ENCODE measurements at places on chromosomes 5 and 9.

- peak; percentile 51 for DNase-seq
Measured at GRCh38 chr5:91311697-91312501, 71.2 kb downstream of the ARRDC3 start.

- DNase-seq = no peak
Measured at GRCh38 chr5:1231354-1231905, 6.2 kb downstream of the SLC6A18 start.

- DNase-seq = no peak
Measured at GRCh38 chr5:56612353-56612752, 203.0 kb upstream of the MAP3K1 start.

DNA sequence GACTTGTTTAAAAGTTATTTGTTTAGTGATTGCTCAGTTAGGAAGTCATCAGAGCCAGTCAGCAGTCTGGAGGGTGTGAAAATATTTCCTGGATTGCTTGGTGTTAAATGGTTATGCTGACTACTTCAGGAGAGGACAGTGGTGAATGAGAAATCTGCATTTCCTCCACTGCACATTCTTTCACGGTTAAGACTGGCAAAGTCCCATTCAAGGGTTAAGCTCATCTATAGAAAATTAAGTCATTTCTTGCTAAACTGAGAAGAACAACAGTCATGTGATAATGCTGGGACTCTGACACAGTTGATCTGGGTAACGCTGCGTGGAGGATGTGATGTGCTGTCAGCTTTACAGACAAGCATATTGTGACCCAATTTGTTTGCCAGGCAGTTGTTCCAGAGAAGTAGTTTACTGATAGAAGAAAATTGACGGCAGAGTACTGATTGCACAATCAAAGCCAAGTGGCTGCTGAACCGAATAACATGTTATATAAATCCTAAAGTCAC lies 80.4 kb downstream of the GRAMD2B start:
- DNase-seq = no peak

DNA sequence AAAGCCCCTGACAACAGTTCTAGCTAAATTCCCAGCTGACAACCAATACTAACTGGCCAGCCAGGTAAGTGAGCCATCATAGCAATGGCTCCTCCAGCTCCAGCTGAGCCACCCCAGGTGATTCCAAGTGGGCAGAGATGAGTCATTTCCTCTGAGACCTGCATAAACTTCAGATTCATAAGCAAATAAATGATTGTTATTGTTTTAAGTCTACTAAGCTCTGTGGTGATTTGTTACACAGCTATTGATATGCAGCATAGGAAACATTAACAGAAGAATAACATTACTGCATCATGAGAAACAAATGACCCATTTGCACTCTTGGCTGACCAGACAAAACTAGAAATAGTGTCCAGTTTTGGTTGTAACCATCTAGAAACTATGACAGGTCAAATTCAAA lies 60.3 kb downstream of the TTC39B start:
- no peak for DNase-seq

- no peak for DNase-seq
Measured at GRCh38 chr9:13070612-13071595, 208.6 kb downstream of the MPDZ start.

DNA sequence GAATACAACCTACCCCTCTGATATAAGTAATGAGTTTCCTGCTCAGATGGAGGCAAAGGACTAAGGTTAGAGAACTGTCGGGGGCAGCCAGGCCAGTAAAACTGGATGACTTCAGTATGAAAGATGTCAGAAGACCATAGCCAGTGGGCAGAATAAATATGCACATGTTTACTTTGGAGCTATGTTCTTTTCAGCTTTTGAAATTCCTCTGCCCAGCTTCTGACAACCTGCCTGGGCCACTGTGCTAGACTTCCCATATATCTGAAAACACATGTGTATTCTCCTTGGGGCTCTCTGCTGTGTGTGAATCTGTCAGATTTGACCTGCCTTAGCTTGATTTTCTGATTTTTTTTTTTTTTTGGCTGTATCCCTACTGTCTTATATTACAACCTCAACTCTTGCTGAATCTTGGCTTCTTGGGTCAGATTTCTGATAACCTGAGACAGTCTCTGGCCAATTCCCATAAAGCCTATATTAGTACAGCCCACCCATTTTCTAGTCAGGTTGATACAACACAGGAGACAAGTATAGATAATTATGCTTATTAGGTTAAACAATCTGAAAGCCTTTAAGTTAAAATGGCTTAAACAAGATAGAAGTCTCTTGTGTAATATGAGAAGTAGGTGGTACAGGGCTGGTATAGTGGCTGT lies 76.6 kb upstream of the PRLR start:
- DNase-seq = no peak

DNA sequence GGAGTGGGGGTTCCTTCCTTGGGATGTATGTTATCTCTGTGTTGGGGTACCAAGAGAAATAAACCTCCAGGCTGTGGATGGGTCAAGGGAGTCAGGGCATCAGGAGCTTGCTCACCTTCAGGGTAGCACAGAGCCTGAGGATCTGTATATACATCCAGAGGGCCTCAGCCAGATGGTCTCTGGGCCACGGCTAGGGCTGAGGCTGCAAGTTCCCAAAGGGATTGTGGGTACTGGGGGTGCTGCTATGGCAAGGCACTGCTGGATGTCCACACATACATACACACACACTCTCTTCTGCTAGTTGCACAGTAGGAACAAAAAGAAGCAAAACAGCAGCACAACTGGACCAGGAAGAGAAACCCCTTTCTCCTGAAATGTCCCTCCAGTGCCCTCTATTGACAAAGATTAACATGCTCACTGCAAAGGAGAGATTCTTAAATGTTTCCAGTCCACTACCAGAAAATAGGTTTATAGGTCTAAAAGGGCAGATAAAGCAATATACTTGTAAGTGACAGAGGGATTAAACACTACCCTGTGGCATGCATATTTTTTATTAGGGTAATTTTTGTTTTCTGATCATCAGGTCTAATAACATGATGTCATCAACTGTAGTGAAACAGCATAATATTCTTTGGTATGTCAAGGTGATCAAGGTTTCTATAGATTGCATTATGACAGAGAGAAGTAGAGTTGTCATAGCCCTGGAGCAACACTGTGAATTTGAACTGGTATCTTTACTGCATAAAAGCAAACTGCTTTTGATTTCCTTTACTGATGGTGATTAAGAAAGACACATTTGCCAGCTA lies 56.3 kb upstream of the KCNN2 start:
- DNase-seq = no peak

GRCh38 chr5:168992687-168993086 lies 308.3 kb downstream of the SLIT3 start:
- no peak for DNase-seq

DNA sequence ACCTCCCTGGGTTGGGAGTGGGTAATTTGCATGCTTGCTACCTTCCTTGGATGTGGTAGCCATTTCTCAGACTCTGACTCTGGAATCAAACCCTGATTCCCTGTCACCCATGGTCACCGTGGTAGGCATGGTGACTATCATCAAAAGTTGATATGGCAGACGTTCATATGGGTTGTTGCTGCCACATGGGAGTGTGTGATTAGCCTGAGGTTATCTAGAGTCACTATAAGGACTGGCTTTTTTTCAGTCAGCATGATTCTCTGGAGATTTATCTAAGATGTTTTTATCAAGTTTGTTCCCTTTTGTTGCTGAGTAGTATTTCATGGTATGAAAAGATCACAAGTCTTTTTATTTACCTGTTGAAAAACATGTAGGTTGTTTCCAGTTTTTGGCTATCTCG lies 7.0 kb downstream of the RCL1 start:
- no peak for DNase-seq

DNA sequence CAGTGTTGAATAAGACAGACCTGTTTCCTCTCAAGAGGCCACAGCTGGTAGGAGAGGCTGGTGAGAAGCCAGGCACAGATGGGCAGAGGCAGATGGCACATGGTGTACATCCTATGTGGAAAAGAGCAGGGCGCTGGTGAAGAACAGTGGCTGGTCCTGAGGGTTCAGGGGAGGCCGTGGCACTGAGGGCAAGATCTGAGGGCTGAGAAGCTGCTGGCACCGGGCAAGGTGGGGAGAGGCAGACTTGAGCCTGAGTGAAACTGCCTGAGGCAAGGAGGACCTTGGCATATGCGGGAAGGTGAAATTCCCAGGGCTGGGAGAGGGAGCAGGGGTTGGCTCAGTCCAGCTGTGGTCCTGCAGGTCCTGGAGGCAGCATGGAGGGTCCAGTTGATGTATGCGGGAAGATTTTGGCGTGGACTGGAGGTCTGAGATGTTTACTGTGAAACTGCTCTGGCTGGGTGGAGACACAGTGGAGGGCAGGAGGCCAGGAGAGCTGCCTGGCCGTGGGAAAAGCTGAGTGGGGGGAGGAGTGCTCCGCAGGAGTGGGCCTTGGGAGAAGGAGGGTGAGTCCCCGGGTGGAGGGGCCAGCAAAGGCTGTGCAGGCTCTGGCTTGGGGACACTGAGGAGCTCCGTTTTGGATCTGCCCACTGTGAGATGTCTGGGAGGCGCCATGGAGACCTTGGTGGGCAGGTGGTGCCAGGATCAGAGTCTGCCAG lies 2.6 kb downstream of the MAN1B1 start:
- DNase-seq = no peak

DNA sequence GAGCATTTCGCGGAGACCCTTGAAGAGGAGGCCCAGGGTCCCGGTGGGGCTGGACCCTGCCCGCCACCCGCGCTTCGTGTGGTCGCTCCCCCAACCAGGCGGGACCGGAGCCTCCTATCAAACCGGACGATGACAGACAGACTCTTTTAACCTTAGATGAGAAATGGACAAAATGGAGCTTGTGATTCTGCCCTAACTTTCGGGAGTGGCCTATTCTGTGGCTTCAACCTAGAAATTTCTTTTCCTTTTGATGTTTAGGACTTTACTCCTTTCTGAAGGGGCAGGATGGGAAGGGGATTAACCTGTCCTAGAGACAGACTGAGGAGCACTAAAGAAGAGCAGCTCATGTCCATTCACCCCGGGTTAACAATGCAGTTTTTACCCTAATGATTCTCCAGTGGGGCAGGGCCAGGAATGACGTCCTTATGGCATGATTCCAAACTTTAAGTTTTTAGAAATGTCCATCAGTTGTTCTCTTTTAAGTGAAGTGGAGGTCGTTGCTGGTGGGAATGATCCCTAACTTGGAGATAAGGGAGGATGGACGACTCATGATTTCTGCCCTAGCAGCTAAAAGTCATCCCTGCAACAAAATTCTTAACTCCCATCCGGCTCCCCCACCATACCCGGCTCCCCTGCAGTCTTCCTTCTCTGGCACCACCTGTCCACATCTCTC lies 1.0 kb downstream of the NIPSNAP3A start:
- no peak for DNase-seq

- no peak for DNase-seq
Measured at GRCh38 chr9:83274787-83275186, 211.8 kb upstream of the RASEF start.

DNA sequence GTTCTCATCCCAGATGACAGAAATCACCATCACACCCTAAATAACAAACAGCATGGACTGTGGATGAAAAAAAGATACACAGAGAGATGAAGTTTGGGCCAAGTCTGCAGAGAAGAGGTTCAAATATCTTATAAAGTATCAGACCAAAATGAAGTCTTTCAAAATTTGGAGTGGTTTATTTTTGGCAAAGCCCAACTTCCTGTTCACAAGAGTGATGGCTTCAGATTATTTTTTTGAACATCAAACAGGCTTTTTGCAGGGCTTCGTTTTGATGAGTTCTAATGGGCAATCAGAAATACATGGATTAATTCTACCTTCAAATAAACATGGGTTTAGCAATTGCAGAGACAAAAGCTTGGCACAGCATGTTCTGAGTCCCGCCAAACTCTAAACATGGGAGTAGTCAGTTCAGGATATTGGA lies 378.2 kb upstream of the RPS23 start:
- no peak for DNase-seq

DNA sequence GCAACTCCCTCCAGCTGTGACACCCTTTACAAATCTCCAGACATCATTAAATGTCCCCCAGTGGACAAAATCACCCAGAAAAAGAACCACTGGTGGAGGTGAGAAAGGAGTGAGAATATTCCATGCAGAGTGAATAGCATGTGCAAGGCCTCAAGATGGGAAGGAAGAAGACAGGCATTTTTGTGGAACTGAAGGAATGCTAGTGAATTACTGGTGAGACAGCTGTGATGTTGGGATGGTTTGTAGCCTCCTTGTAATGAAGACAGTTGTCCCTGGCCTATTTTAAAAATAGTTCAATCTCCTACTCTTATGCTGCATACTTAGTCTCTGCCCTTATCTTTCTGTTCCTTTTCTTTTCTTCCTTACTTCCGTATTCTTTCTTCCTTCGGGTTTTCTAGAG lies 124.9 kb upstream of the RPS23 start:
- DNase-seq = no peak

DNA sequence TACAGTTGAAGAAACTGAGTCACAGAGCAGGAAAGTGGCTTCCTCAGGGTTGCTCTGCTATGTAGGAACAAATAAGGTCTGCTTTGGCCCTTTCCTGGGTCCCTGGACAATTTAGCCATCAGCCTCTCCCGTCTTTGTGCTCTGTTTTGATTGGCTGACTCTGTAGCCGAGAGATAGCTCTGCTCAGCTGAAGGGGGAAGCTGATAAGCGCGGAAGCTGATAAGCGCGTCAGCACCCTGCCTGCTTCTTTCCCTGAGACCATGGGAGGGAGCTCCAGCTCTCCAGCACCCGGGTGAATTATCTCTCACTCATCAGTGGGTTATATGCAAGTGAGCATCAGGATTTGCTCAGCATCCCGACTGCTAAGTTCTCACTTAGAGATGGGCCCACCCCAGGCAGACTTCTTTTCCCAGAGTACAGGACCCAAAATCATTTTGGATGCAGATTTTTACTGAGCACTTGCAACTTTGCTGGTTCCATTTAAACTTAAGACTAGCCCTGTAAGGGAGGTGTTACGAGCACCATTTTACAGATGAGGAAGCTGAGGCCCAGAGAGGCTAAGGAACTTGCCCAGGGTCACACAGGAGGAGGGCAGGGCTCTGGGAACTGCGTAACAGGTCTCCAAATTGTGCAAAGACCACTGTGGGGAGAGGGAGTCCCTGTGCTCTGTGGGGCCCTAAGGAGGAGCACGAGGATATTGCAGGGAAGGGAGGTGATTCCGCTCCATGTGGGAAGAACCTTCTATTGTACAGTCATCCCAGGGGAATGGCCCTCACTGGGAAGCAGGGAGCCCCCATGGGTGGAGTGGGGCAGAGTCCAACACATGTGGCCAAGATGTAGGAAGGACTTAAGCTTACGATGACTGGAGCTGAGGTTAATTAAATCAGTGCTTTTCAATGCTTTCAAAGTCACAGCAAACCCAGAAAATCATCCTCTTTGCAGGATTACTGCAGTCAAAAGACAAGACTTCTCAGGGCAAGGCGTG lies 83.7 kb upstream of the ORM1 start:
- no peak for DNase-seq

DNA sequence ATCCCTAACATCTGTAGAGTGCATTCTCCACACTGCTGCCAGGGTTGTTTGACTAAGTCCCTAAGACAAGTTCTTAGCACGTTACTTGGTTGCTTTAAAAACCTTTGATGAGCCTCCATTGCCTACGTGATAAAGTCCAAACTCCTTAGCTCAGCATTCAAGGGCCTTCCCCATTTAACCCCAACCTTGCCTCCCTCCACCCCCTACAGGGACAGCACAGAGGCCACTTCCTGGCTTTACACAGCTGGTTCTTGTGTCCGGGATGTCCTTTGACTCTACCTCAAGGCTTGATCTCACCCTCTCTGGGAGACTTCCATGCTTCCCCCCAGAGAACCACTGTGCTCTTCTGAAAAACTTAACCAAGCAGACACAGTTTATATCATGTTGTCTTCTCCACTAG lies 29.4 kb downstream of the FAM240B start:
- no peak for DNase-seq

- no peak for DNase-seq
Measured at GRCh38 chr5:106634375-106634774, 1036.4 kb downstream of the EFNA5 start.

GRCh38 chr9:3768712-3769457 lies 243.1 kb upstream of the RFX3 start:
- no peak for DNase-seq

Data from stimulated activated CD4-positive, alpha-beta T cell treated with anti-CD3 and anti-CD28 coated beads, Interleukin-2, amount 100 ng/mL, for 4 hours (primary cell).